ENCODE measurements at places on chromosomes 13 and 19.

DNA sequence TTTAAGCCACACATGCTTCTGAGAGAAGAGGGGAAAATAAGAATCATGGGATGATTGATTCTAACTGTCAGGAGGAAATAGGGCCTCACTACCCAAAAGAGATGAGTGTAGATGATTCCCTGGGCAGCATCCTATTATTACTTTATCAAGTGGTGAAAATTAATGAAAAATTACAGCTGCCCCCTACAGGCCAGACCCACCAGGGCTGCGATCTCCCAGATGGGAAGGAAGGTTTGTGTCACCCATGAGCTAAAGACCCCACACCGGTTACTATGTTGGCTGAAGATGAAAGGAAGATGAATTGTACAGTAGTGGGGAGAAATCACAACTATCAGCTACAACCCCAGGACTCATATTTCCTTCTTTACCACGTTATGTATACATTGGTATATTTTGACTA is 49.5 kb downstream of the RFC3 start:
- no peak for DNase-seq

GRCh38 chr13:76848596-76848995 is 37.6 kb downstream of the KCTD12 start:
- DNase-seq: no peak

- DNase-seq: no peak
Observed at GRCh38 chr13:105997581-105998550, 537.6 kb downstream of the EFNB2 start.

DNA sequence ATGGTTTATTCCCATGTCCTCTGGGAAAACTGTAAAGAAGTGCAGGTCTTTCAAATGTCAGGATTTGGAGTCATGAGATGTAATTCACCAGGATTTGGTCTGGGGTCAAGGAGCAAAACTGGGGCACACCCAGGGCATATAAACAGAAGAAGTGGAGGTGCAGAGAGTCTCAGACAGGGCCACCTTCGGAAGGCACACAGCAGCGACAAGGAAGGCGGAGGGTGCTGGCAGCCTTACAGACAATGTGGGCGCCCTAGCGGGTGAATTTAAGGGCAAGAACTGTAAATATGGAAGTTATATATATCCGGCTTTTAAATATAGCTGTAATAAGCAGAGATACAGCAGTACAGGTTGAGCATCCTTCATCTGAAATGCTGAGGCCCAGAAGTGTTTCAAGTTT is 31.2 kb downstream of the DHRS12 start:
- DNase-seq: no peak

GRCh38 chr13:95862408-95862807 is 185.5 kb downstream of the DNAJC3 start:
- DNase-seq: no peak

DNA sequence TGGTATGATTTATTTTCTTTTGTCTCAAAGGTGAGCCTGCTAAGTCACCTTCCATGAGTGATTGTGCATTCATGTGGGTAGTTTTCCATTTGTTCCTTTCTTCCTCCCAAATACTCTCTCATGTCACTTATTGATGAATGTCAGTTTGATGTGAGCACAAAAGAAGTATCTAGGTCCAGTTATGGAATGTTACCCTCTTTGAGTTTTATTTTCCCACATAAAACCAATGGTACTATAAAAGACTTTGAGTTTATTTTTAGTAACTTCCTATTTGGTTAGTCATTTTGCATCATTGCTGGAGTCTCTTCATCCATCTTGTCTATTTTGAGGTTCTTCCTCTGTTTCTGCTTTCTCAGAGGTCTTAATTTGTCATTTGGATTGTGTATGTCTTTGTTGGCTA is 321.3 kb downstream of the GPC6 start:
- no peak for DNase-seq

DNA sequence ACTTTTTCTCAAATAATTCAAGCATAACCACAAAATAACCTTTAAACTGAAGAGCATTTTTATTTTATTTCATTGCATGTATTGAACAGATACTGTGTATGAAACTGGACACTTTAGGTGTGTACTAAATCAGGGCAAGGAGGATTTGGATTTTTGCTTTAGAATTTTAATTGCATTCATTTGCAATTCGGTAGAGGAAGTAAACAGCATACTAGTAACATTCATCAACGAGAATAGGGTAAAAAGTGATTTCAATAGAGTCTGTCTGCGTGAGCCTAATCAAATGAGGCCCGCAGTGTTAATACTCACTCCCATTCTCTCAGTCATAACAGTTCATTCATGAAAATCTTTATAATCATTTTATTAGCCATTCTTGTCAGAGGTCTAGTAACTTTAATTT is 200.2 kb downstream of the SPRY2 start:
- DNase-seq: no peak

DNA sequence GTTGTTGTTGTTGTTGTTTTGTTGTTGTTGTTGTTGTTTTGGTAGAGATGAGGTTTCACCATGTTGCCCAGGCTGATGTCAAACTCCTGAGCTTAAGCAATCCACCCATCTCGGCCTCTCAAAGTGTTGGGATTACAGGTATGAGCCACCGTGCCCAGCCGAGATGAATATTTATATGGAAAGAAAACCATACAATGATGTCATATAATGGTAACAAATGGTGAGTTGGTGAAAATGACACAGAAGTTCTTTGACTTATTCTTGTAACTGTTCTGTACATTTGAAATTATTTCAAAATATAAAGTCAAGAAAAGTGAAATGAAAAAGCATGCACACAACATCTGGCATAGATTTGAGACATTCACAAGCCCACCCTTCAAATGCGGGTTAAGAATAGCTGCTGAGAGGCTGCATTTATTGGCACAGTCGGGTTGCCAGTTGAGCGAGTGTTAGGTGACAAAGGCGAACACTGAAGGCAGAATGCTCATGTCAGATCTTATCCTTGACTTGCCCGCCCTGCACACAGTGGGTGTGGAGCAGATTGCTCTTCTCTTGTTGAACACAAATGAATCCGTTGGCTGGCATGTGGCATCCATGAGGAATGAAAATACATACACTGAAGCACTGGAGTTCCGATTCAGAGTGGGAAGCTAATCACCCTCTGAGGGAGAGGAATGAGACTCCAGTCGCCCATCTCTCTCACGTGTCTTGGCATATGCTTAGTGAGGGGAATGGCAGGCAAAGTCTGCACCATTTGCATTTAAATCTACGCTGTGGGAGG is 15.8 kb upstream of the UBE2S start:
- DNase-seq: no peak

DNA sequence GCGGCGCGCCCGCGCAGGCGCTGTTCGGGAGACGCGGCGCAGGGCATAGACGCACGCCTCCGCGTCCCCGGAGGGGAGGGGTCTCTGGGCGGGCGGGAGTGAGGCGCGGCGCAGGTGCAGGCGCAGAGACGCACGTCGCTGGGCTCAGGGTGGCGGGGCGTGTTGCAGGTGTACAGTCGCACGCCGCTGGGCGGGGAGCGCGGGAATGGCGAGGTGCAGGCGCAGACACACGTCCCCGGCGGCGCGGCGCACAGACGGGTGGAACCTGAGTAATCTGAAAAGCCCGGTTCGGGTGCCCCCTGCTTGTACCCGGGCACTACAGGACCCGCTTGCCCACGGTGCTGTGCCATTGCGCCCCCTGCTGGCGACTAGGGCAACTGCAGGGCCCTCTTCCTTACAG is 44.7 kb downstream of the PLPP2 start:
- DNase-seq: no peak

DNA sequence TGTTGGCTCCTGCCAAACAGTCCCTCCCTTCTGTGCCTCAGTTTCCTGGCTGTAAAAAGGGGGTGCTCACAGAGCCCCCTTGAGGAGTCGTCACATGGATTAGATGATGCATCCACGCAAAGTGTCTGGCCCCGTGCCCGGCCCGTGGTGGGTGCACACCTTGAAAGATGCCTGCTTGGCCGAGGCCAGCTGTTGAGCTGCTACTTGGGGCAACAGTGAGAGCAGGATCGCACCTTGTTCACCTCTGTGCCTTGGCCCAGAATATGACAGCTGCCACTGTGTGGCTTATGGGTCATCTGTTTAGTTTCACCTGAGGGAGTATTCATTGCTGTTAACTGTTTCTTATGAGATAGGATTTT is 17.7 kb downstream of the CRTC1 start:
- DNase-seq: no peak

DNA sequence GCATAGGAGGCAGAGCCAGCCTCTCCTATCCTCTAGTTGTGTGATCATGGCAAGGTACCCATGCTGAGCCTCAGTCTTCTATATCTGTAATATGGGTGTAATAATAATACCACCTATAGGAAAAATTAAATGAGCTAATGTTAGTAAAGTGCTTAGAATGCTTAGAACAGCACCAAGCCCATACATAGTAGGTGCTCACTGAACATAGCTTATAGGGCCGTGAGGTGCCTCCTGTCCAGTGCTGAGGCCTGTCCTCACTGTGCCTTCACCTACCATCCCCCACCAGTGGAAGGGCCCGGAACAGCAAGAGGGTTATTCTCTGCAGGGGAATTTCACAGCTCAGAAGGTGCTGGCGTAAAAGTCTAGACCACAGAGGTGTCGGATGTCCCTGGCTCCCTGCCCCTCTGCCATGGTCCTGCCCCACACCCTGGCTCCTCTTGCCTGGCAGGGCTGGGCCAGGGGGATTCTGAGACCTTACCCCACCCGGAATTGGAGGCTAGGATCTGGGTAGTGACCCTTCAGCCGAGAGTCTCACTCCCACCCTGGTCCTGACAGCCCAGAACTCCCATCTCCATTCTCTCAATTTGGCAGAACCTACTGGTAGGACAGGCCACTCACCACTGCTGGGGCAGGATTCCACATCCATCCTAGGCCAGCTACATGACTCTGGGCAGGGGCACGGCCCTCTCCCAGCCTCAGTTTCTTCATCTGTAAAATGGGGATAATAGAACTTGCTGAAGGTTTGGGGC is 2.2 kb upstream of the SCN1B start:
- DNase-seq: no peak

DNA sequence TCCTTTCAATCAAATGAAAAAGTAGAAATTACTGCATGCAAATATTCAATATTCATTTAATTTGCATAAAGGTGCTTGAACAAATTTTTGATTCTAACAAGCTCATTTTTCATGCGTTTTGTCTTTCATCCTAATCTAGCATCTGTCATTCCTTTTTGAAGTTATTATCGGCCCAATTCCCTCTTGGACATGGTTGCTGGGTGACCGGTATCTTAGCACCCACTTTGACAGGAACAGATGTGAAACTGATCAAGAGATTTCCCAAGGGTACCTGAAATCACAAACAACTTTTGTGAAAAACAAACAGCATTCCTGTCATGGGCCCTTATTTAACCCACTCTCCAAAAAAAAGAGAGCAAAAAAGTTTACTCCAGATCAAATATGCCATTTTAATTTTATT is 13.3 kb downstream of the DACH1 start:
- no peak for DNase-seq

GRCh38 chr13:47723898-47724297 is 277.2 kb downstream of the SUCLA2 start:
- no peak for DNase-seq
